Activated CD4-positive, alpha-beta T cell treated with anti-CD3 and anti-CD28 coated beads, Interleukin-2, amount 50 U/mL, for 48 hours (primary cell): ENCODE measurements at places on chromosomes 16 and 17.
A peak's percentile ranks its signal among the peaks of the same experiment; 100 is the strongest.

DNA sequence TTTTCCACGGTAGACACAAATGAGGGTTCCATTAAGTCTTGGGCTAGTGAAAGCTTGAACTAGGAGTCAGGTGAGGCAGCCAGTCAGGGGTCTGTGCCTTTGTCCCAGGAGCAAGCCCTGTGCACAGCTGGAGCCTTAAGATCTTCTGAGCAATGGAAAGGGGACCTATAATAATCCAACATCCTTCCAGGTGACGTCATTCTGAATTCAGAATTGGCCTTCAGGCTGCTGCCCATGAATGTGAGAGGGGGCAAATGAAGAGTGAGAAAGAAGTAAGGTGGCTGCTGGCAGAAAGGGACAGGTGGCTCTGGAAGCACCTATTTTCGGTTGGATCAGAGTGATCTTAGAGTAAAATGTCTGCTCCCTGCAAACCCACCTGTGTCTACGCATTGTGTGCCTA is 488.1 kb upstream of the CDH5 start:
- DNase-seq, result no peak

DNA sequence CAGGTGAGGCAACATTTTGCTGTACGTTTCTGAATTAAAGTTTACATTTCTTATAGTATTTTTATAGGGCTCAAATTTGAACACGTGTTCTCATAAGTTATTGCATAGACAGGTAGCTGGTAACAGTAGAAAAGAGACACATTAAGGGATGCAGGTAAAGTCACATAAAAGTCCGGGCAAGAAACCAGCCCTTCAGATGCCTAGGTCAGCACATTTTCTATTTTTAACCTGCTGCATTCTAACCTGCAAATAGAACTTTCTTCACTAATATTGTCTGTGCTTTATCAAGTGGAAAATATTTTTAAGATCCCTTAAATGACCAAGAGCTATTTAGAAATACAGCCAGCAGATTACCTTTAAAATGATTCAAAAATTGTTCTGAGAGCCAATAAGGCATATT is 307.4 kb upstream of the AXIN2 start:
- no peak for DNase-seq

- DNase-seq, result peak; percentile 38
Observed at GRCh38 chr16:57185446-57185944, 344 bp downstream of the PSME3IP1 start.

GRCh38 chr17:6045621-6046357 is 24.4 kb upstream of the WSCD1 start:
- DNase-seq, result no peak

- DNase-seq, result no peak
Observed at GRCh38 chr17:41133880-41134735, 6.2 kb downstream of the KRTAP4-6 start.

GRCh38 chr17:1251866-1252608 is 18.2 kb upstream of the BHLHA9 start:
- no peak for DNase-seq

DNA sequence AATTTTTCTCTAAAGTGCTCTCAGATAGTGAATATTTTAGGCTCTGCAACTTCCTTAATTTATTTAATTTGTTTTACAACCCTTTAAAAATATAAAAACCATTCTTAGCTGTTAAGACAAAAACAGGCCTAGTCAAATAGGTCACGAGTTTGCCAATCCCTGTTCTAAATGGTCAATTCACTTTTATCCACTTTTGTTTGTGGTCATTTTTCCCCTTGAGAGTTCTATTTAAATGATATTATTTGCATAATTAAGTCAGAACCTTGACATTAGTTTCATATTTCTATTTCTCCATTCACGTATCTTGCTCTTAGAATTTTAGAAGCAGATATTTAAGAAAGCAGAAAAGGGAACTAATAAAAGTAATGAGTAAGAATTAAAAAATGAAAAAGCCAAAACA is 4.0 kb downstream of the AMFR start:
- DNase-seq, result no peak

- DNase-seq, result no peak
Observed at GRCh38 chr17:75325827-75326225, 36.6 kb upstream of the SLC25A19 start.

GRCh38 chr16:85731179-85731578 is 19.7 kb downstream of the C16orf74 start:
- no peak for DNase-seq

GRCh38 chr16:76574651-76575050 is 297.4 kb downstream of the CNTNAP4 start:
- no peak for DNase-seq

GRCh38 chr17:67511012-67511411 is 133.9 kb downstream of the PITPNC1 start:
- no peak for DNase-seq

DNA sequence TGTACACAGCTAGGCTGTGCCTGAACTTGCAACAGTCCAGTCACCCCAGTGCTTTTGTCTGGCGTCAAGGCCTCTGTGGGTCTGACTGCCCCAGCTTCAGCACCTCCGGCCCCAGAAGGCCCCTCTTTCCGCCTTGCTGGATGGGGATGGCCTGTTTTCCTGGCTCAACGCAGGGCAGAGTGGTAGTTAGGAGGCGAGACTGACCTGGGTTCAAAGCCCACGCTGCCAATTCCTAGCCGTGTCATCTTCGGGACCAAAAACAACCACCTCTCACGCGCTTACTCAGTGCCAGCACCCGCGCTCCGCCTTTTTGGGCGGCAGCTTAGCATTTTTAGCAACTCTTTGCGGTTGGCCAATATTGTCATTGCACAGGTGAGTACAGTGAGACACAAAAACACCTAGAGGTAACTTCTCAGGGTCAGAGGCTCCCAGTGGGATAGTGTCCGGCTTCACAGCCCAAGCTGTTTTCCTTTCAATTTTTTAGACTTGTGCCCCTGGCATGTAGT is 4.6 kb downstream of the MYBBP1A start:
- DNase-seq, result no peak

GRCh38 chr17:21676281-21677111 is 15.8 kb upstream of the KCNJ18 start:
- no peak for DNase-seq

- no peak for DNase-seq
Observed at GRCh38 chr17:73427198-73427597, 115.4 kb upstream of the CDC42EP4 start.

- no peak for DNase-seq
Observed at GRCh38 chr16:28139530-28139929, 72.2 kb downstream of the XPO6 start.

- DNase-seq, result no peak
Observed at GRCh38 chr17:81428948-81429774, 33.9 kb downstream of the BAHCC1 start.

- no peak for DNase-seq
Observed at GRCh38 chr17:72565006-72565405, 444.2 kb downstream of the SOX9 start.

- DNase-seq, result peak; percentile 95
Observed at GRCh38 chr17:39636927-39637736, at the start of gene STARD3. STARD3 (plus strand) TSS chr17:39637144; CDS start chr17:39653532, 16,388 bp downstream.

DNA sequence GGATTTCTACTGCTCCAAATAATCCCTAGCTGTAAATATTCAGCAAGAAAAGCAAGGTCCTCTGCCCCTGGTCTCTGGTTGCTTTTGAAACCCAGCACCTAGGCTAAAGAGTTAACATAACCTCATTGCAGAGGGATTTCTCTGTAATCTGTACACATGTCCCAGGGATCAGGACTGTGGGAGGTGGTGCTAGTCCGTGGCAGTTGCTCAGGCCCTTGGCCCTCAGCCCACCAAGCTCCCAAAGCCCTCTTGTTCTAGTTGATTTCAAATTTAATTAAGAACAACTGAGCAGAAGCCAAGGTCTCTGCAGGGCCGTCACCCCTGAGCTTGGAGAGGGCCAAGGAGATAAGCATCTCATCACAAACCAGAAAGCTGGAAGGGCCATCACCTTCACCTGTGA is 181.1 kb downstream of the SOX9 start:
- DNase-seq, result no peak

DNA sequence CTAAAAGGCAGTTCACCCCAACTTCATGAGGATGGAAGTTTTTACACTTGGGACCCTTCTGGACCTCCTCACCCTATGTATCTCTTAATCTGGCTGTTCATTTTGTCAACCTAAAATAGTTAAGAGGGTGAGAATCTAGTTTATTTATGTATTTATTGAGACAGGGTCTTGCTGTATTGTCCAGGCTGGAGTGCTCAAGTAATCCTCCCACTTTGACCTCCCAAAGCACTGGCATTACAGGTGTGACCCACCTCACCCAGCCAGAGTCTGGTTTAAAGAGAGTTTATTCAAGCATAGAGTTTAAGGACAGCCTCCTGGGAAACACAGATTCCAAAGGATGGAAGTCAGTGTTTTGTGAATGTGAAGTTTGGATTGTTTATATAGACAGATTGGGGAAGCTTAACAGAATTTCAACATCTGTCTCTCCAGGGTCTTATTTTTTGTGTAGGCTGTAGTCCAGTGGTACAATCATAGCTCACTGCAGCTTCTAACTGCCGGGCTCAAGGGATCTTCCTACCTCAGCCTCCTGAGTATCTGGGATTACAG is 8.0 kb upstream of the APPBP2 start:
- DNase-seq, result no peak

DNA sequence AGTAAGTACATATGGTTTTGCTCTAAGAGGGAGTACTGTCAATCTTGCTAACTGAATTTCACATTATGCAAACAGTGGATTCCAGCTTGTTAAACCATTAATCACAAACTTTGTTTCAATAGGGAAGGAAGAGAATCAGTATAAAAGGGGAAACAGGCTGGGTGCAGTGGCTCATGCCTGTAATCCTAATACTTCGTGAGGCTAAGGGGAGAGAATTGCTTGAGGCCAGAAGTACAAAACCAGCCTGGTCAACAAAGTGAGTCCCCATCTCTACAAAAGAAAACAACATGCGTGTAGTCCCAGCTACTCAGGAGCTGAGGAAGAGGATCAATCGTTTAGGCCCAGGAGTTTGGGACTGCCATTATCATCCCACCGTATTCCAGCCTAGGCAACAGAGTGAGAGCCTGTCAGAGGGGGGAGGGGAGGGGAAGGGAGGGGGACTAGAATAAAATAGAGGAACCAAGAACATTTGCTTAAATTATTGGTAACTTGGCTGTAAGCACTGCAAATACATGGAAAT is 65.7 kb downstream of the FBXL20 start:
- DNase-seq, result no peak

- no peak for DNase-seq
Observed at GRCh38 chr17:5753421-5753820, 169.1 kb upstream of the NLRP1 start.

- no peak for DNase-seq
Observed at GRCh38 chr17:6140188-6140587, 70.0 kb downstream of the WSCD1 start.

- DNase-seq, result no peak
Observed at GRCh38 chr17:70215656-70216055, 46.3 kb downstream of the KCNJ2 start.

DNA sequence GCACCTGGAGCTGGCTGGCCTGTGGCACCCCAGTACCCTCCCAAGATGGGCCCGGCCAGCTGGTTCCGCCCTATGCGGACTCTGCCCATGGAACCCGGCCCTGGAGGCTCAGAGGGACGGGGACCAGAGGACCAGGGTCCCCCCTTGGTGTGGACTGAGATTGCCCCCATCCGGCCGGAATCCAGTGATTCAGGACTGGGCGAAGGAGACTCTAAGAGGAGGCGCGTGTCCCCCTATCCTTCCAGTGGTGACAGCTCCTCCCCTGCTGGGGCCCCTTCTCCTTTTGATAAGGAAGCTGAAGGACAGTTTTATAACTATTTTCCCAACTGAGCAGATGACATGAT is 12.0 kb downstream of the TBX21 start:
- DNase-seq, result no peak

DNA sequence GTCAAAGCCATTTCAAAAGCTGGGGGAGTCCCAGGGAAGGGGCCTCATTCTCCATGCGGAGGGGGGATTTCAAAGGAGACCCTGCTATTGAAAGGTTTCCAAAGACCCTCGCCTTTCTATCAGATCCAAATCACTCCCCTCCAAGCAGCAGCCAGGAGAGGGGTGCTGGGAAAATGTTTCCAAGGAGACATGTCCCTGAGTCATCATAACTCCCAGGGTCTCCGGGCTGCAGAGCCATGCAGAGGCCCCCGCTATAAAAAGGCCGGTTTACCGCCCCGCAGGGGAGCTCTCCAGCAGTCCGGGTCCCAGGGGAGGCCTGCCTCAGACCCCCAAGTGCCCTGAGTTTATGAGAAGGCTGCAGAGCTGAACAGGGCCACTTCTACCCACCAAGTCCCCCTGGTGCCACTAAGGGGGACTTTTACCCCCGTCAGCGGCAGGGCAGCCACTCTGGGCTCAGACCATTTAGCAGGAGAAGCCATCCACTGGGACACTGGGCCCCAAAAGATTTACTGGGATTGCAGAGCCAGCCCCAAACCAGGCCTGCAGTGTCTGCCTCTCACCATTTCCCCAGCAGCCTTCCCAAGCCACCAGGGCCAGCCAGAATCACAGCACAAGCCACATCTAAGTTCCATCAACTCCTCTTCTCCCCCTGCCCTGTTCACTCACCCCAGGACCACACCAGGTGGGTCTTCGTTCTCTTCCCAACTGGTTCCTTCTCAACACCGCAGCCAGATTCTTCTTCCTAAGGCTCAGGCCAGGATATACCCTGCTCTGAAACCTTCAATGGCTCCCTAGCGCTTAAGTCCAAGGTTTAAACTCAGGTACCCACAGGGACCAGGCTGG is 234.4 kb downstream of the ZNF423 start:
- no peak for DNase-seq

DNA sequence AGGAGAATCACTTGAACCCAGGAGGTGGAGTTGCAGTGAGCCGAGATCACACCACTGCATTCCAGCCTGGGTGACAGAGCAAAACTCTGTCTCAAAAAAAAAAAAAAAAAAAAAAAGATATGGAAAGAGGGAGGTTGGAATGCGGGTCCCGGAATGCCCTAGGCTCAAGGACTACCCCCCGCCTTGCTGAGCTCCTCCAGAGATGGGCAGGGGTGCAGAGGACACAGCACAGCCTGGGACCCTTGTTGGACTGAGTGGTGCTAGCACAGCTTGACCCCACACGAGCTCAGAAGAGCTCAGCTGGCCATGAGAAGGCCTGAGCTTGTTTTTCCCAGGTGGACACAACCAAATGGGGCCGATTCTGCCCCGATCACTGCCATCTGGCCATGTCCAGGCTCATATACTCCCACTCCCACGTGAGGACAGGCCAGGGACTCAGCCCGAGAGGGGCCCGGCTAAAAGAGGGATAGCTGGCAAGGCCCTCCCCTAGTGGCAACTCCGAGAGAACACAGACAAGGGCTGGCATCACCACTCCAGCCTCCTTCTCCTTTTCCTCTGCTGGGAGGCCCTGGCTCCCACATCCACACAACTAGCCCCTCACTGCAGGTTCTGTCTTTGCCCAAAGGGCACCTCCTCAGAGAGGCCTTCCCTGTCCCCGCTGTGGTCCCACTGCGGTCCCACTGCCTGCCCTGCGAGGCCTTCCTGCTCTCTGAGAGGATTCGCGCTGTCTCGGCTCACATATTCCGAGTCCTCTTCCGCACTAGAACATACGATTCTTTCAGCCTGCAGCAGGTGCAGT is 11.0 kb downstream of the SGCA start:
- no peak for DNase-seq

- DNase-seq, result no peak
Observed at GRCh38 chr17:8315764-8316217, 5.8 kb downstream of the ARHGEF15 start.
